Regular cardiac myocyte (primary cell): ENCODE measurements at places on chromosomes 1 and 21. TPM values are rescaled to one million over a fixed set of nuclear protein-coding genes. Genes with fewer than 3 reads are reported as not detected.

PLEKHN1 gene
- 0.28 and 0.58 TPM in 2 replicates for total RNA-seq

KCND3 gene
- under 0.01 and 0.28 TPM in 2 replicates for total RNA-seq

LCE1B gene
- total RNA-seq = not detected in 2 replicates

PFKFB2 gene
- 1.5 and 6.5 TPM in 2 replicates for total RNA-seq

LYPLAL1 gene
- 22.6 and 45.4 TPM in 2 replicates for total RNA-seq

LAD1 gene
- under 0.01 and 0.19 TPM in 2 replicates for total RNA-seq

KIF17 gene
- 1.3 and 5.1 TPM in 2 replicates for total RNA-seq

LRRC71 gene
- total RNA-seq = under 0.01 and 0.56 TPM in 2 replicates

CHODL gene
- total RNA-seq = not detected in 2 replicates

MRAP gene
- not detected in 2 replicates for total RNA-seq

ADAMTS5 gene
- 3.8 and 5.1 TPM in 2 replicates for total RNA-seq

CHIA gene
- not detected in 2 replicates for total RNA-seq

TMEM51 gene
- total RNA-seq = 5.8 and 7.0 TPM in 2 replicates
